ENCODE measurements at places on chromosomes 2 and 18. TPM values are rescaled to one million over a fixed set of nuclear protein-coding genes. Genes with fewer than 3 reads are reported as not detected.

CROCC2 gene
- not detected for polyA plus RNA-seq

IKZF2 gene
- 1.0 TPM for polyA plus RNA-seq

TMEM247 gene
- polyA plus RNA-seq = not detected

CAPN13 gene
- polyA plus RNA-seq = not detected

STARD6 gene
- polyA plus RNA-seq = not detected

MYOM1 gene
- polyA plus RNA-seq = 177 TPM

SLC5A7 gene
- 0.09 TPM for polyA plus RNA-seq

SLC35F6 gene
- polyA plus RNA-seq = 18.8 TPM

MERTK gene
- polyA plus RNA-seq = 3.8 TPM

RND3 gene
- 16.4 TPM for polyA plus RNA-seq

QPCT gene
- 3.1 TPM for polyA plus RNA-seq
